ENCODE measurements at places on chromosomes 3 and 15. TPM values are rescaled to one million over a fixed set of nuclear protein-coding genes. Genes with fewer than 3 reads are reported as not detected.

DNA sequence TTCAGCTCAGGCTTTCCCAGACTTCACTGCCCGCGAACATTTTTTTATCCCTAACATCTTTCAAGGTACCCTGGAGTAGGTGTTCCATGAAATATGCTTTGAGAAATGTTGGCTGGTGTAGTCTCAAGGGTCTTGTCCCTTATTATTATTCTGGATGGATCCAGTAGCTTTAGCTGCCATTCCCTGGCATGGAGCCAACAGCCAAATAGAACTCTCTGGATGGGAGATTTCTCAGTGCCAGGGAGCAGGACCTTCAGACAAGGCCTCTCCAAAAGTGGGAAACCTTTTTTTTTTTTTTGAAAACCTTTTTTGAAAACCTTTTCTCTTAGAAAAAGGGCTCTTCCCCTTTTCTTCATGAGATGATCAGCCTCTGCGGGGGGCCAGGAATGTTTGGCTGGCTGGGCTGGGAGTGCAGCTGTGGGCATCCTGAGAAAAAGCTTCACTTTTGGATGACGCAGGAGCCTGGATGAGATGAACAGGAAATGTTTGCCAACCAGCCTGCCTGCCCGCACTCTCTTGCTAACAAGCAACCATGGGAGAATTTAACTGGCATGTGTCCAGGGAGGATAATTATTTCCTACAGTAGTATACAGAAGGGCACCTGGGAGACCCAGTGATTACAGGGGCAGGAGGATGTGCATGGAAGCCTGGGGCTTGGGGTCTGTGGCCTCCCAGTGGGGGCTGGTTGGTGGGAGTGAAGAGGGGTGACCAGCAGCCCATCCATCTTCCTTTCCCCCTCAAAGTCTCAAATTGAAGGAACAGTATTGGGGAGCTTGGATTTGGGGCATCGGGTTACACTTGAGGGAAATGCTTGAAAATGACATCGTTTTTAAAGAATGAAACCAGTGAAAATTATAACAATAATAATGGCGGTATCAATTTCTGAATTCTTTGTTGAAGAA is 109.1 kb upstream of the LRIG1 start:
- DNase-seq, result no peak

DNA sequence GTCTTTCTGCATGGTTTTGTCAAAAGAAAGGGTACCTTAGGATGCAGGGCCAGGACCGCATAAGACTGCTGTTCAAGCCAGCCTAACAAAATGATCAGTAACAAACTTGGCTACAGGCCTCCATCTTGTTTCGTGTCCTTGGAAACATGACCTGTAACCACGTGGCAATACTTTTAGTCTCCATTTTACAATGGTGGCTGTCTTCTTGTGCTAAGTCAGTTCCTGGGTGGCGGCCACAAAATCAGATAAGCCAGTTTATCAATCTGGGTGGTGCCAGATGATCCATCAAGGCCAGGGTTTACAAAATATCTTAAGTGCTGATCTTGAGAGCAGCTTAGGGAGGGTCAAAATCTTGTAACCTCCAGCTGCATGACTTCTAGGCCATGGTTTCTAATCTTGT is 57.1 kb upstream of the GK5 start:
- no peak for DNase-seq

DNA sequence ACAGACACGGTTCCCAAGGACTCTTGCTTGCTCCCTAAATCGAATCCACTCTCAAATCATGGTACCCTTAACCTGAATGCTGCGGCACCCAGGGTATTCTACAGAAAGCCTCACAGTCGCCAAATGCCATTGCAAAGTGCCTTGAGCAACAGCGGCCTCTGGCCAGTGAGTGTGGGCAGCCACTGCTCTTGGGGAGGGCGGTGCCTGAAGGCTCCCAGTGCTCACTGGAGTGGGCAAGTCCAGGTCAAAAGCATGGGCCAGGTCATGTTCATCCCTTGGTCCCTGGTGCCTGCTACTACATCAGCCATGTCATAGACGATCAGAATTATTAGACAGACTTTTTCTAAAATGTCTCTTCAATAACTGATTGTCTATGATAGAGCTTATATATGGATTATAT is 82.5 kb downstream of the ADAMTS17 start:
- DNase-seq, result no peak

GRCh38 chr3:57952208-57952631 is 56.0 kb upstream of the FLNB start:
- DNase-seq, result no peak

DNA sequence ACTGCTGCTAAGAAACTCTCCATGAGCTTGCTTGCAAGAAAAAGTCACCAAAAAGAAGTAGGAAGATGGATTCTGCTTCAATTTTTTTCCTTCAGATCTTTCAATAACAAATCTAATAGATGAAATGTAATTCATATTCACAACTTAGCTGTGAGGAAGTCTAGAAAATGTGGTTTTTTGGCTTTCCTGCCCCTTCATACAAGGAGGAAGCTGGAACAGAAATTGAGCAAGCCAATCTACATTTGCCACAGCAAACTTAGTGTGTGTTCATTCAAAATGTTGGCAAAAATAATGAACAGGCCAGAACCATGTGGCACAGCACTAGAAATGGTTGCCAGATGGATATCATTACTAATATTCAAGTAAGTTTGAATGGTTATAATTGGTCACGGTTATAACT is 93.2 kb upstream of the NEDD4 start:
- no peak for DNase-seq

DNA sequence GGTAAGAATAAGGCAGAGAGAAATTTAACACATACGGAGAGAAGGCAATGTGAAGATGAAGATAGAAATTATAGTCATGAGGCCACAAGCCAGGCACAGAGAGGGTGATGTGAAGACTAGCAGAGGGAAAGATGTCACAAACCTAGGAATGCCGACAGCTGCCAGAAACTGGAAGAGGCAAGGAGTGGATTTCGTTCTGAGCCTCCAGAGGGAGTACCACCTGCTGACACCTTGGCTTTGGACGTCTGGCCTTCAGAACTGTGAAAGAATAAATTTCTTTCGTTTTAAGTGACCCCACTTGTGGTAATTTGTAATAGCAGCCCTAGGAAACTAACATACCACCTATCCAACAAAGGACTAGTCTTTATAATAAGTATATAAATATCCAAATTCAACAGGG is 5.0 kb upstream of the SGO1 start:
- no peak for DNase-seq

Gene TGFBR2
- 166 TPM for total RNA-seq

Gene FEZF2
- total RNA-seq, result not detected

Gene NMNAT3
- 3.3 TPM for total RNA-seq

Gene MAP1A
- 4.7 TPM for total RNA-seq

Measured in upper lobe of left lung (tissue), 6 donors.